ENCODE measurements at places on chromosomes 11 and 22.

DNA sequence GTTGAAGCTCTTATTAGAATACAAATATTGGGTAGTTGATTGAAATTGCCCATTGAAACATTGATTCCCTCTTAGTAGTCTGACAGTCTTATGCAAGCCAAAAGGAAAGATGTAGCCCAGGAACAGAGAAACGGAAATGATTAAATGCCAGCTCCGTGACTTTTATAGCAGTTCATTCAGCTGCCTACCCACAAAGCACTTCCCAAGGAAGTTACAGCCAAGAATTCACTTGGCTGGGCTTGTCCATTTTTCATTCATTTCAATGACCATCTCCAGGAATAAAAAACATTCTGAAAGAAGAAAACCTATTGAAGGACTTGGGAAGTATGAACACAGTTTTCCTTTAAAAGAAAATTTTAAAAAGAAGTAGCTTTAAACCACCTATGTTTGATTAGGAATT is 62.0 kb downstream of the NCAM1 start:
- no peak for DNase-seq

GRCh38 chr11:96273507-96273906 is 69.5 kb downstream of the MAML2 start:
- no peak for DNase-seq

DNA sequence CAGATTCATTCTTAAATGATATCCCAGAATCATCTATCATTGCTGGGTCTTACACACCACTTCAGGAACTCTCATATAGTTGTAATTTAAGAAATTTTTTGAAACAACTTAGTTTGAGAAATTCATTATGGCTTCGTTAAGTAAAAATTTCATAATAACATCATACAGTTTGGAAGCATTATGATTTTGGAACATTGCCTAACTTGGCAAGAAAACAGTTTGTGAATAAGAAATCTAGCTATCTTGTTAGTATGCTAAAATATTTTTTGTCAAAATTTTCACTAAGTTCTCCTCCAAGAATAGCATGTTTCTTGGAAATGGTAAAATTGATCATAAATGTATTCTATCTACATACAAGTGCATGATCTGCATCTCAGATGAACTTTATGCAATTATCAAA is 217.7 kb downstream of the CNTN5 start:
- no peak for DNase-seq

DNA sequence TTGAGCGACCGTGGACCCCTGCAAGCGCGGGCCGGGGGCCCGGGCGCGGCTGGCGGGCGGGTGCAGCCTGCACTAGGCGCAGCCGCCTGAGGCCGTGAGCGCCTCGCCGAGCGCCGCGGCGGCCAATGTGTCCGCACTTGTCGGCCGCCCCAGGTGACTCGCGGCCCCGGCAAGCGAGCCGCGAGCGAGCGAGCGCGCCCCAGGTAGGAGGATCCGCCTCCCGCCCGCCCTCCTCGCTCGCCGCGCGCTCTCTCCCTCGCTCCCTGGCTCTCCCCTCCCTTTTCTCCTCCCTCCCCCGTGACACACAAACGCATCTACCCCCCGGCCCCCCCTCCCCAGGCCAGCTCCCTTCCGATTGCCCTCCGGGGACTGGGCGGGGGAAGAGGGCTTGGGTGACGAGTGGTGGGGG is at the start of gene WNT7B:
Gene WNT7B (minus strand): TSS at position 160 of the 409 bp plus-strand sequence. CDS start 408 bp downstream, outside the sequence.
- DNase-seq = no peak

- no peak for DNase-seq
Observed at GRCh38 chr11:111823629-111824028, 47.8 kb downstream of the ALG9 start.

Data from skin of body (tissue), 3 donors.